ENCODE measurements at places on chromosomes 2 and 18.

GRCh38 chr18:76364282-76365259 is 130.5 kb downstream of the ZNF516 start:
- DNase-seq, result no peak

- DNase-seq, result no peak
Observed at GRCh38 chr2:148501545-148501944, 143.0 kb upstream of the EPC2 start.

DNA sequence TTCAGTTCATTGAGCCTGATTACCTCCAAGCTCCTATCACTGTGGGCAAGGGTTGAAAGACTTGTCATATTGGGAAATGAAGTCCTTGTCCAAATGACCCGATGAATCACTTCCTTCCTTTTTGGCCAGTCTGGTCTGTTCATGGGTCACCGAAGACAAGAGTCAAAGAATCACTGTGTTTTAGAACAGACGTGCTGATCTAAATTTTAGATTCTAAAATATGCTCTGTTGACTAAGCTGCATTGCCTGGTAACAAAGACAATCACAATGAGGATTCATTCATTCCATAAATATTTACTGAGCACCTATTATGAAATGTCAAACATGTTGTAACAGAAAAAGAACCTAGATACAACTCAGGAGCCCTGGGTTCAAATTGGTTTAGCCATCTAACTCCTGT is 99.4 kb upstream of the RND3 start:
- no peak for DNase-seq

GRCh38 chr2:25903216-25903776 is 25.0 kb upstream of the ASXL2 start:
- DNase-seq, result no peak

GRCh38 chr2:22628221-22628620 is 756.8 kb upstream of the KLHL29 start:
- DNase-seq, result no peak

DNA sequence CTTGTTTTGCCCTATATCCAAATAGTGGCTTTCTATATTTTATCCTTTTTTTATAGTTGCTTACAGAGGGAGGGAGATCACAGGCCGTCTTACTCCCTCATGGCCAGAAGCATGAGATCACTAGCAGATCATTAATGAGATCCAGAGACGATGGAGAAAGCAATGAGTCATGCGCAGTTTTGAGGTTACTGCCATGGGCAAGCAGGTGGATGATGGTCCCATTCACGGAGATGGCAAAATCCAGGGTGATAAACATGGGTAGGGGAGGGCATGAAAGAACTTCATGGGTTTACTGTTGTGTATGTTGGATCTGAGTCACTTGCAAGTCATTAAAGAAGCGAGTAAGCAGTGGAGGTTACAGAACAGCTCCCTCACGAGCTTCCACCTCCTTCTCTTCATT is 60.4 kb downstream of the C18orf63 start:
- no peak for DNase-seq

GRCh38 chr18:3528231-3528630 is 78.3 kb downstream of the TGIF1 start:
- DNase-seq, result no peak

- DNase-seq, result no peak
Observed at GRCh38 chr2:135600915-135601314, 69.6 kb downstream of the R3HDM1 start.

GRCh38 chr2:25078170-25079049 is 36.5 kb downstream of the EFR3B start:
- no peak for DNase-seq

Measured in activated naive CD8-positive, alpha-beta T cell treated with anti-CD3 and anti-CD28 coated beads, Interleukin-2, amount 10 ng/mL, durations not matched to agents 7 days and 5 days (primary cell).